Stimulated activated CD4-positive, alpha-beta T cell treated with anti-CD3 and anti-CD28 coated beads, Interleukin-4, amount 100 ng/mL, for 48 hours (primary cell): ENCODE measurements at places on chromosomes 1 and 21.

DNA sequence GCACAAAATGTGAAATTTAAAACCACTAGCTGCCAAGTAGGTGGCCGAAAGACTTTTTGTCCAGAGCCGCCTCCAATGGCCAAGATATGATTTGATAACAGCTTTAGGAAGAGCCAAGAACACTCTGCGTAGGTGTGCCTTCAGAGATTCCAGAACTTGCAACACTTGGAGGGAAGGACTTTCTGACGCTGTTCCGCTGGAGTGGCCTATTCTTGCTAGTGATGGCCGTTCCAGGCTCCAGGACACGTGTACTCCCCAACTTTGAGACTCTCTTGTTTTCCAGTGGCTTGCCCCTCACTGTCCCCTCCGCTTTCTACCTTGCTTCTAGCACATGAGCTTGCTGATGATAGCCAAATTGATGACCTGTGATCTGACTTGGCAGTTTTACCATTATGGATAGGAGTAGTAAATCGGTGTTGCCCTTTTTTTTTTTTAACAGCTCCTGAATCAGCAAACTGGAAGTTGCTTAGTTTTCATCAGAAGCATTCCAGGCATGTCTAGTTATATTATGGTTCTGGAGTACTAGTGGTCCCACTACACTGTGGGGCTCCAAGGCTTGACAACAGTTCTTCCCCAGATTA, 1.0 kb downstream of the PRDX6 start:
- DNase-seq, result no peak

DNA sequence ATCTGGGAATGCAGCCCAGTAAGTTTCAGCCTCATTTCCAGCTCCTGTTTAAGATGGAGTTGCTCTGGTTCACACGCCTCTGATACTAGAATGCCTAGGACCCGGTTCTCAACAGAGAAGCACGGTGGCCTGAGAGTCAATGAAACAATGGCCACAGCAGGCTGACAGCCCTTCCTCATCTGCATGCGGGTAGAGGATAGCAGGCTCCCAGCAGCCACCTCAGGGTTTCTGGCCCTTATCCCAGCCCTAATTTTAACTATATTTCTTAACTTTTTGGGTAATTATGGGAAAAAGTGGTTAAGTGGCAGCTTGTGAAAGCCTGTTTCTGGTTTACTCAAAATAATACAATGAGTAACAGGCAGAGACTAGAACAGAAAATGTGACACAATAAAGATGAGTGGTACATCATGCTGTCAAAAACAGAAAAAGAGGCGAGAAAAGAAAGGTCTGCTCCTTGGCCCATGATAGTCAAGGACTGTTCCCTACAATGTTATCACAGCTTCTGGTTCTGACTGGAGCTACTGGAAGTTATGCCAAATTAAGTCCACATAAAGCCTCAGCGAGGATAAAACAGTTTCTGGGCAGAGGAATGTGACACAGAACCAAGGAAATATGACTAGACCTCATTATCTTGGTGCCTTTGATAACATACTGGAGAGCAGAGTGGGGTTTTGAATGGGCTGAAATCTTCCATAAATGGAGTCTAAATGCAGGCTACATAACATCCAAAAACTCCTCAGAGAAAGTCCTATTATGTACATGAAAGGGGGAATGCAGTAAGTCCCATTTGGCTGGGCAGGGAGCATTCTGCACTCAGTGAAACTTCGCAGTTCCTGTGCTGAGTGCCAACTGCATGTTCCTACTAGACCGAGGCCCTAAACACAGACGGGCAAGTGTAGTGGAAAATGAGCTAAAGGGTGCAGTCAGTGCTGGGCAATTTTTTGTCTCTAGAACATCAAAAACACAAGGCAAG, 92.1 kb downstream of the NIBAN1 start:
- peak; percentile 21 for DNase-seq

DNA sequence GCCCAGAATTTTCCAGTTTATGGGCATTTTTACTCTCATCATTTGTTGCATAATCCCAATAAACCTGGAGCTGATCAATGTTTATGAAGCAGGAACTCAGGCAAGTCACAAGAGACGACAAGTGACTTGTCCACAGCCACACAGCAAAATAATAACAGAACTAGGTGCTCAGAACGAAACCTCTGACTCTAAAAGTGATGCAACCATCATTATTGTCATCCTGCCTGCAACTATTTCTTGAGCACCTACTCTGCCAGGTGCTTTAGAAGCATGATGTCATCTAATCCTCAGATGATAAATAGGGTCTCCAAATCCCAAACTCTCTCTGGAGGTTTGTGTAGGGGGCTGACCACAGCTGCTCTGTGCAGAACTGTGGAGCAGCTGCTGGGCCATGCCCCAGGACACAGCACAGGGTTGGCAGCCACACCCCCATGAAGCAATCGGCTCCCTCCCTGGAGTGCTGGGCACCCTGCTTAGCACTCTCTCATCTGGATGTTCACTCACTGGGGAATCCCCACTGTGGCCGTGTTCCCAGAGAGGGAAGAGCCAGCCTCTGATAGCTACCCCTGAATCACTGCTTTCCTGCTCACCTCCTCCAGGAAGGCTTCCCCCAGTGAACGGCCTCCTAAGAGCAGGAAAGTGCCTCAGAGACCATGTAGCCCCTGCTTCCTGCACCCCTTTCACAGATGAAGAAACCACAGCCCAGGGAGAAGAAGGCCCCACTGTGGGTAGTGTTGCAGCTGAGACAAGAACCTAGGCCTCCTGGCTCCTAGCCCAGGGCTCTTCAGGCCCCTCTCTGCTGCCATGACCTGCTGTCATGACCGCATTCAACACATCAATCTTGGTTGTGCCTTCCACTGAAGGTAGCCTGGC, 2.1 kb downstream of the TTC22 start:
- peak; percentile 27 for DNase-seq

GRCh38 chr1:36400825-36401601, 3.3 kb upstream of the LSM10 start:
- DNase-seq, result peak; percentile 57

GRCh38 chr1:192949783-192950182, 109.4 kb downstream of the UCHL5 start:
- no peak for DNase-seq

- no peak for DNase-seq
Measured at GRCh38 chr1:75559800-75560199, 51.1 kb downstream of the SLC44A5 start.

GRCh38 chr1:170126696-170127095, 19.1 kb upstream of the NTMT2 start:
- no peak for DNase-seq

DNA sequence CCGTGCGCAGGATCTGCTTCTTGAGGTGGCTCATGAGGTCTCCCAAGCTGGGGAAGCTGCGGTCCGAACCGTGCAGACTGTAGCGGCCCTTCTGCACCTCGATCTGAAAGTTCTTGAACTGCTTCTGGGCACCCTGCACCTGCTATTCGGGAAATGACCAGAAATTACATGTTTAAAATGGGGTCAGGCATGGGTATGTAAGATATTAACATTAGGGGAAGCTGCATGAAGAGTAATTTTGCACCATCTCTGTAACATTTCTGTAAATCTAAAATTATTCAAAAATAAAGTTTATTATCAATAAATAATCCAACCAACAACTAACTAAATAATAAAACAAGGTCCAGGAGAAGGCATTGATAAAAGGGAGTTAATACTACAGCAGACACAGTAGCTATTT, 110.7 kb downstream of the RAVER2 start:
- no peak for DNase-seq

- no peak for DNase-seq
Measured at GRCh38 chr1:168583571-168583970, 7.2 kb downstream of the XCL1 start.

DNA sequence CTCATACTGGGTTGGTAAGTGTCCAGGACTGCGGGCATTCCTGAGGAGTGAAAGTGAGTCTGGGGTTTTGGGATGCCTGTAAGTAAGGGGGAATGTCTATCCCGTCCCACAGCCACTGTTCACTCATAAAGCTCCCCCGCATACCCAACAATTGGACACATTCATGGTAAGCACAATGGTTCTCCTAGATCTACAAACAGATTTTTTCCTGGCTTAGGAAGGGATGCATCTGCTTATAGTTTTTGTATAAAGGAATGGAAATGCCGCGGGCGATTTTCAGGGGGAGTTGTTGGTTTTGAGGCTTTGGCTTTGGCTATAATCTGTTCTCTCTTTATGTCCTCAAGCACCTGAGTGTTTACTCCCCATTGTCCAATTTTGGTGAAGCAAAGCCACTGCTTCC, 7.1 kb downstream of the ERVH48-1 start:
- no peak for DNase-seq

DNA sequence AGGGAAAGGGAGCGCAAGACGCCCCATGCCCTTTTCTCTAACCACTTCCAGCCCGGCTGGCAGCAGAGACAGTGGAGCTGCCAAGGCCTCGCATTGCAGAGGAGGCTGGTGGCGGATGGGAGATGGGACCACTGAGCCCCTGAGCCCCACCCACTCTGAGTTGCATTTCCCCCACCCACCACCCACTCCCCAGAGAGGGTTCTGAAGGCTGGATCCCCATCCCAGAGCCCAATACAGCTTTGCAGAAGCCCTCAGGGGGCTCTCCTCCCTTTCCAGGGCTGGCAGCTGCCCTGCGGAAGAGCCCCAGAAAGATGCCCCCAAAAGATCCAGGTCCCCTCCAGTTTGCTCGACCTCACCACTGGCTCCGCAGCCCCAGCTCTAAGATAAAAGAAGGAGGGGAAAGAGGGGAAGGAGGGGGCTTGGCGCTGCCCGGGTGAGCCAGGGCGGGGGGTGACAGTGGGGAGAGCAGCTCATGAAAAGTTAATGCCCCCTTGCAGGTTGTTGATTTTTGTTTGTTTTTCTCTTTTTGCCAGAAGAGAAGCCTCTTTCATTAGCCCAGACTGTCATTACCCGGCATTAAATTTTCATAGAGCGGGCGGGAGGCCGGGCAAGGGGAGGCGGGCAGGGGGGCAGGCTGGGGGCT, 38.4 kb upstream of the CASZ1 start:
- no peak for DNase-seq

DNA sequence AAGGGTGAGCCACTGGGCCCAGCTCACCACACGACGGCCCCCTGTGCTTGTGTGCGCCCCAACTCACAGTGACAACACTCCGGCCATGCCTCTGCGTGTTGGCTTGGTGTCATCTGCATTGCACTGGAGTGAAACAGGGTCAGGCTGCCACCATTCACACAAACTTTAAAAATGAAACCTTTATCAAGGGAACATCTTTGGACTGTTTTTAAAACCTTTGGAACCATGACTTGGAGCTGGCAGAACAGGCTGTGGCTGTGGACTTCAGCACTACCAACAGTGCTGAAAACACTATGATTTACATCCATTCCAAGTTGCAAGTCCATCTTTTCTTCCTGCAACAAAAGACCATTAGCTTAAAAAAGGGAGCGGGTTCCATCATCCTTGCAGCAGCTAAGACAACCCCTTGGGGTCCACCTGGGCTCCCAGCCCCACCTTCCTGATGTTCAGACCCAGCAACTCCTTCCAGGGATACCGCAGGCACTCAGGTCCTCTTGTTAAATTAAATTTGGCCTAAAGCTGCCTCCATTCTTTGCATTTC, 25.6 kb downstream of the POFUT2 start:
- no peak for DNase-seq

DNA sequence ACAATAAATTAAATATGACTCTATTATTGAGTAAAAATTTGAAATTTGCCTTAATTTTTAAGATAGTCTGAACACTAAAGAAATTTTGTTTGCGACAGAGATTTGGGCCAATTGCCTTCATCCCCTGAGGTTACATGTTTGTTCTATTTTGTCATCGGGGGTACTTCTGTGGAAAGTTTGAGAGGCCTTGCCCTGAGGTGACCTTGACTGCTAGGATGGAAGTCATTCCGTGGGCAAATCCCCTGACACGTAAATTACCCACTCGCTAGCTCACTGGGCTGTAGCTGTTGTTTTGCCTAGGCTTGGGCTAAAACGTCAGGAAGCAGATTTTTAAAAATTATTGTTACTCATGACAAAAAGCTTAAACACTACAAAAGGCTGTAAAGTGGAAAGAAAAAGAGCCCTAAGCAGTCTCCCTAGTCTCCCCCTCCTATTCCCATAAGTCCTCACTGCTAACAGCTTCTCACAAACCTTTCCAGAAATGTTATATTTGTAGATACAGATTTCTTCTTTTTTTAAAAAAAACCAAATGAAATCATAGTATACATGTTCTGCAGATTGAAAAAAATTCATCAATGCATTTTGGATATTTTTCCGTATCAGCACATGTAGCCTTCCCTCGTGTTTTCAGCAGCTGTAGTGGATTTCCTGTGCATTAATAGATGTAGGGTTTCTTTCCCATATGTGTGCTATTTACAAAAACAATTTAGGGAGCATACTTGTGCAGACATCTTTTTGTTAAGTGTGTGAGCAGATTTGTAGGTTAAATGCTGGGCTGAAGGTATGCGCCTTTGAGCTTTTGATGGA, 142.7 kb downstream of the MRPS6 start:
- DNase-seq, result no peak

GRCh38 chr21:33434770-33435360, 31.7 kb downstream of the IFNGR2 start:
- DNase-seq, result peak; percentile 10

DNA sequence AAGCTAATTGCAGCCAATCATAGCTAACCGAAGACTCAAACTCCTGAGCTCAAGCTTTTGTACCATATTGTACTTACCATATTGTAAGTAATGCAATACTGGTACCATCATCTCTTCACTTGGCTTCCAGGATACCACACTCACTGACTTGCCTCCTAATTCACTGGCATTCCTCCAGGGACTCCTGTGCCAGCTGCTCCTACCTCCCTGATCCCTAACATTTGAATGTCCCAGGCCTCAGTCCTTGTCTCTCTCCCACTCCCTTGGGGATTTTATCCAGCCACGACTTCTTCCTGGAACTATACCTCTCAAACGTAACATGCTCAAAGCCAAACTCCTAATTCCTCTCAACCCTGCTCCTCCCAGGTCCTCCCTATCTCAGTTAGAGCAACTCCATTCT, 33.8 kb downstream of the USP48 start:
- no peak for DNase-seq

DNA sequence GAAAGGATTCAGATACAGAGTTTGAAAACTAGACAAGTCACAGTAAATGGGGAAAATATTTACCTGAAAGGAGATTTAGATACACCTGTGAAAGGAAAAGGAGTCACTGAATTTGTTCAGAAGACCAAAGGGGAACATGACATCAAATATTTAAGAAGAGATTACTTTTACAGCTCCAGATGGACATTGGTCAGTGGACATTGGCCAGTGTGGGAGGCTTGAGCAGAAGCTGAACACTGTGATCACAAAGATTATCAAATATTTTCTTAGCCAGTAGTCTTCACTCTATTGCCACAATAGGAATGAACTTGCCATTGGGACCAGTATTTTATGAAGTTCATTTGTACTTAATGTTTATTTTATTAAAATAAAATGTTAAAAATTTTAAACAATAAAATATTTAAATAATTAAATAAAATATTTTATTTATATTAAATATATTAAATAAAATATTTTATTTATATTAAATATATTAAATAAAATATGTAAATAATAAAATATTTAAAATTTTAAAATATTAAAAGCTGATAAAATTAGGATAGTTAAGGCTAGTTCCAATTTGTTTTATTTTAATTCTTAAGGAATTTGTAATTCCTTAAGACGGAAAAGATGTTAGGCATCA, 94.3 kb downstream of the CCDC30 start:
- no peak for DNase-seq

- no peak for DNase-seq
Measured at GRCh38 chr21:33374450-33375096, 28.6 kb upstream of the IFNGR2 start.

- no peak for DNase-seq
Measured at GRCh38 chr1:66311092-66311491, 222.9 kb upstream of the SGIP1 start.
